ENCODE measurements at places on chromosomes 6 and 20. TPM values are rescaled to one million over a fixed set of nuclear protein-coding genes. Genes with fewer than 3 reads are reported as not detected.
A peak's percentile ranks its signal among the peaks of the same experiment; 100 is the strongest.

The IGF2R gene
- polyA plus RNA-seq: 133 TPM

The IL20RA gene
- 27.2 TPM for polyA plus RNA-seq

DNA sequence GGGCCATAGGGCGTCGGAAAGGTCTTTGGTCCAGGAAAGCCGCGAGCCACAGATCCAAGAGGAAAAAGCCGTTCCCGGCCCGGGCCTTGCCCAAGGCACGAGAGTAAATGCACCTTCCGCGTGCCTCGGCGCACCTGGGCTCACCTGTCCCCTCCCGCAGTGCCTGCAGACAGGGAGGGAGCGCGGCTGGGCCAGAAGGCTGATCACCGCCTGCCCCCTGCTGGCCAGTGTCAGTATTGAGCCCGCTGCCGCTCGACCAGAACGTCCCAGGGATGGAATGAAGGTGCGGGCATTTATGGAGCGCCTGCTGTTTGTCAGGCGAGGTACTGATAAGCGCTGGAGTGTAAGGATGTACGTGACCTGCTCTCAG is 679 bp upstream of the LPIN3 start:
- DNase-seq: peak; percentile 77
- H3K36me3 ChIP-seq: no peaks in the 10 kb centered on the region
- H3K4me1 ChIP-seq: peaks cover 21% of the 10 kb centered on the region
- H3K27me3 ChIP-seq: peaks cover 4% of the 10 kb centered on the region
- H3K27ac ChIP-seq: peak overlapping the region; percentile 67

DNA sequence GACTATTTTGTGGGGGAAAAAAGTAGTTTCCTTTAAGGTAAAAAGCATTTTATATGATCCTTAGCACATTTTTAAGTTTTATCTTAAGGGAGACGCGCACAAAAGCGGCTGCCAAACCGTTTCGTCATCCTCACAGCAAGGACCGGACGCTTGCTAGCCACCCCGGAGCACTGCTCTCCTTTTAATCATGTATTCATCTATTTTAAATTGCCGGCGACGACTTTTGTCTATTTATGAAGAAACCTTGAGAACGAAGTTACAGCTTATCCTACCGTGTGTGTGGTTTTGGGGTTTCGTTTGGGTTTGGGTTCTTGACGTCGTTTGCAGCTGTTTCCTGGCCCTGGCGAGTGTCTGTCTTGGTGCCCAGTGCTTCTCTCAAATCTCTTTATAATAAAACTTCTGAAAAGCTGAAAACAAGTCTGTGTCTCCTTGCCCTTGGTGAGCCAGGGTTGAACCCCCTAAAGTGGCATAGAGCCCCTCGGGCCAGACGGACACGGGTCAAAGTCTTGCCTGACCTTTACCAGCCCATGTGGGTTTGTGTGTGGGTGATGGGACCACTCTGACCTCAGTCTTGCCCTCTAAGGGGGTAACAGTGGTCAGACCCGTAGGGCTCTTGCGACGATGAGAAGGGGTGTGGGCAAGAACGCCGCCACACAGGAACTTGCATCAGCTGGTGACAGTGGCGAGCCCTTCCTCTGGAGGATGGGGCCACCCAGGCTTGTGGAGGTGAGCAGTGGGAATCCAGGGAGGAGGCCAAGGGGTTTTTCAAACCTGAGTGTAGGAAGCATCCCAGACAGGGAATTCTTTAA is 117.6 kb downstream of the JPH2 start:
- no peak for DNase-seq
- H3K4me1 ChIP-seq: peaks cover 1% of the 10 kb centered on the region
- no peaks in the 10 kb centered on the region for H3K36me3 ChIP-seq
- peaks cover 5% of the 10 kb centered on the region for H3K27me3 ChIP-seq
- H3K27ac ChIP-seq: no peak overlapping the region

DNA sequence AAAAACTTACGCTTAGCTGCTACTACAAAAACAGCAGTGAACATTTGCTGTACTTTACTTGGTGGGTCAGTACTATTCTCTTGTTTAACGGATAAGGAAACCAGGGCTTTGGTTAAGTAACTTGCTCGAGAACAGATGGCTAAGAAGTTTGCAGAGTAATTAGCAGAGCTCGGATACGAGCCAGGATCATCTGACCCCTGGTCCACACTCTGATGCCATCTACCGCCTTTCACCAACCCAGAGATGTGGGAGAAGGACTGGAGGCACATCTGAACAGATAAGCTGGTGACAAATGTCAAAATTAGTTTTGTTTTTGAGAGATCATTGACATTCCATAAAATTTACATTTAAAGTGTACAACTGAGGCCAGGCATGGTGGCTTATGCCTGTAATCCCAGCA is 18.9 kb upstream of the RPL7L1 start:
- H3K4me1 ChIP-seq: no peaks in the 10 kb centered on the region
- no peak overlapping the region for H3K4me3 ChIP-seq
- H3K27me3 ChIP-seq: no peaks in the 10 kb centered on the region
- H3K27ac ChIP-seq: no peak overlapping the region
- DNase-seq: no peak

DNA sequence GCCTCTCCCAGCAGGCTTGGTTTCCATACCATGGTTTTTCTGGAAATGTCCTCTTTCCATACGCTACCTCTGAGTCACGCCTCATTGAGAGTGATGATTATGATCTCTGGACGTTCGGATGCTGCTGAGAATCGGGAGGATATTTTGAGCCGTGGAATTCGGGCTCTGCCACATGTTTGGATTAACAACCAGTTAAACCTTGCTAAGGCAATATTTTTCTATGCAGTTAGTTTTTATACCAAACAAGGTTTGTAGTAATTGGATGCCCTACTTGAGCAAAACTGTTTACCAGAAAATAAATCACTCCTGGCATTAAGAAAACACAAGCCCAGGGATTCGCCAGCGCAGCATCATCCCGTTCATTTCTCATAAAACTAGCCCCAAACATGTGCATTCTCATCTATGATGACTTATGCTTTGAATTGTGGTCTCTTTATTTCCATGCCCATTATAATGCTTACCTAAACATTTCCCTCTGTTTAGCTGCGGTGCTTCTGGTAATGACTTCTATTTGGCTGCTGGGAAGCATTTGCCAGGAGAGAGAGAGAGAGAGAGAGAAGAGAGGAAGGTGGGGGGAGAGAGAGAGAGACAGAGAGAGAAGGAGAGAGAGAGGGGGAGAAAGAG is 198.9 kb downstream of the CLIC5 start:
- H3K27me3 ChIP-seq: no peaks in the 10 kb centered on the region
- DNase-seq: no peak
- H3K27ac ChIP-seq: no peak overlapping the region

- no peaks in the 10 kb centered on the region for H3K36me3 ChIP-seq
- peaks cover 2% of the 10 kb centered on the region for H3K4me1 ChIP-seq
- H3K27ac ChIP-seq: no peak overlapping the region
- peaks cover under 1% of the 10 kb centered on the region for H3K27me3 ChIP-seq
These were observed 30.1 kb downstream of the ANKRD60 start for GRCh38 chr20:58198384-58198783.

- H3K27ac ChIP-seq: no peak overlapping the region
- no peak overlapping the region for H3K4me3 ChIP-seq
- H3K36me3 ChIP-seq: no peaks in the 10 kb centered on the region
These were observed 12.2 kb downstream of the SUN5 start for GRCh38 chr20:32991792-32992641.

Measured in muscle of leg (tissue), 16 donors.